ENCODE measurements at places on chromosomes 6 and 20.

DNA sequence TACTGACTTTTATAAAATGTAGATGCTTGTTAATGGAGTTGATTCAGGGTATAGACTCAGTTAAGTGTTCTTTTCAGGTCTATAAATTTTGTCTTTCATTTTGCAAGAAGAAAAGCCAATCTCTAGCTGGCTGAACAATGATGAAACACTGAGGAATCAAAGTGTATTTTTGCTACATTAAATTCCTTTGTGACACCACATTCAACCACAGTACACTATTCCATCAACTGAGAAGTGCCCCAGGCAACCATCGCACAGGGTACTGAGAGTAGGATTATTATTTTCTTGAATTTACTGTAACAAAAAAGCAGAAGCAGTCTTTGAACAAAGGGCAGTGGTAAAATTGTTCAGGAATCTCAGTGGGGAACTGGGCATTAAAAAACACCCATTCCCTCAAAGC, 83.6 kb downstream of the PREP start:
- DNase-seq = no peak

DNA sequence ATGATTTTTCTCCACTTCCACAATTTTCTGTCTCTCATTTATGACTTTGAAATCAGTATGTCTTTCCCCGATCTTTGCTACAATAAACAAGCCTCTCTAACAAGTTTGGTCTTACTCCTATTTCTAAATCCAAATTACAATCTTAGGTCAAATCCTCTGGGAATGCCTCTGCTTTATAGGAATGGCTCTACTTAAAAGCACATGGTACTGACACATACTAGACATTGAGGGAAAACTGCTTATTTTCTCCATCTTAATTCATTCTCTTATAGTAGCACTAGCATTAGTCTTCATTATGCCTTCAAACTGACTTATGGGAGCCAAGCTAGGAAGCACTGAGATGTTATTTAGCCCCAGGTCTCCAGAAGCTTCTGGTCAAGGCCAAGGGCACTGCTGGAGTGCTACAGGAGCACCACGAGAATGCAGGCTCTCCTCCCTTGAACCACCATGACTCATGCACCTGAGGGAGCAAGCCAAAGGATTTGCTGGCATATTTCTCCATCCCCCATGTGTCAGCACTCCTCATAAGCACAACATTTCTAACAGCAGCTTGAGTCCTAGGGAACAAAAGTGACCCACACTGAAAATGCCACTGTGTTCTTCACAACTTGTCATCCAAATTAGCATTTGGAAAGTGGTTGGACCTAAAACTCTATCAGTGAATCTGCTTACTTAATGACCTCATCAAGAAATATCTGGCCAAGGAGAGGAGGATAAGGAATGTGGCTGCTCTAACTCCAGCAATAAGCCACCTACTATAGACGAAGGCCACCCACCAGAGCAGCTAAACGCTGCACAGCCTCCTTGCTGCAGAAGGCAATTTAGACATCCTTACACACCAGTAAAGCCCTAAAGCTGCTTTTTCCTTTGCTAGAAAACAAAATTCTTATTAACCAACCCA, 156.8 kb upstream of the KCNQ5 start:
- peak; percentile 34 for DNase-seq

DNA sequence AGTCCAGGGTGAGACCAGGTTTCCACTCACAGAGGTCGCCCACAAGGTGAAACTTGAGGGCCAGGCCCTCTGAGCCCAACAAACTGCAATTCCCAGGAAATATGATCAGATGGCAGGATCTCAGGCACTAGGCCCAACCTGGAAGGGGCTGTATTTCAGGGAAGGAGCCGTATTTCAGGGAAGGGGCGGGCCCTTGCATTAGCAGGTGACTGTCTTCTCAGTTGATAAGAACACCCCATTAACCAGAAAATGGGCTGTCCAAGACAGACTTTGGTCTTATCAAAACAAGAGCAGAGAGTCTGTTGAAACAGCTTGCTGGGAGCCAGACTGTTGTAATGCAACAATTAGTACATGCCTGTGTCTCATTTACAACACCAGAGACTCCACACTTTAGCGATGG, 10.9 kb upstream of the BNIP5 start:
- DNase-seq = no peak

GRCh38 chr6:20640181-20640580, 105.9 kb downstream of the CDKAL1 start:
- DNase-seq = no peak

- DNase-seq = no peak
These were observed 92.9 kb downstream of the ZMYND8 start for GRCh38 chr20:47263465-47264084.

- DNase-seq = no peak
These were observed 34.6 kb downstream of the C6orf52 start for GRCh38 chr6:10659699-10660348.

GRCh38 chr6:128979071-128979470, 96.1 kb downstream of the LAMA2 start:
- peak; percentile 13 for DNase-seq

- no peak for DNase-seq
These were observed 11.0 kb downstream of the MMP24 start for GRCh38 chr20:35237486-35237885.

DNA sequence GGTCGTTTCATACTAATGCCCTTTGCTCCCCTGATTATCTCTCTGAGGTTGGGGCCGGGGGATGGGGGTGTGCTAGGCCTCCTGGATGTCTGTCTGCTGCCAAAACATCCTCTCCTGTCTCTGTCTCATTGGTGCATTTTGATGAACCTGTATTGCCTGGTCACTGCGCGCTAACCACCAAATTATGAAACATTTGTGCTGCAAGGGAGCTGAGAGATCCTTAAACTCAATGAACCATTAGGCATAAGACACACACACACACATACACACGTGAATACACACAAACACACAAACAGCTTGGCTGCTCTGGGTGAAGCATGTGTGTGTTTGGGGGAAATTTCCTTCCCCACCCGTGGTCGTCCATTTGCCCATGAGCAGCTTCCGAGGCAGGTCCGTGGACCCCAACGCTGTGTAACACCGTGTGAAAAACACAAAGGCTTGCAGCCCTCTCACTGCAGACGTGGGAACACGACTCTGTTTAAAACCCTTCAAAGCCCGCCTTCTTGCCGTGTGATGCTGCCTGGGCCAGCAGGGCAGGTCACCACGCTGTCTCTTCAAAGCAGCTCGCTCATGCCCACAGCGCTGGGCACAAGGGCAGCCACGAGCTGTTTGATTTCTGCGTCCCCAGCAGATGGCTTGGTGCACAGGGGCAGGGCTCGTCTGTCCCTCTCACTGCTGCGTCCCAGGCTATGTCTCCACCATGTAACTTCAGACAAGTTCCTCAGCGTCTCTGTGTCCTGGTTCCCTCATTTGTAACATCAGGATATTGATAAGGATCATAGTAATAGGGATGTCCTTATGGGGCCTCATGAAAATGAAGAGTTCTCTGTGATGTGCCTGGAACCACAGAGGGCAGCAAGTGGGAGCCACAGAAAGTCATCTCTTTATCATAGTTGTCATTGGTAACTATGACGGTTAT, 96.8 kb downstream of the CDH26 start:
- no peak for DNase-seq

DNA sequence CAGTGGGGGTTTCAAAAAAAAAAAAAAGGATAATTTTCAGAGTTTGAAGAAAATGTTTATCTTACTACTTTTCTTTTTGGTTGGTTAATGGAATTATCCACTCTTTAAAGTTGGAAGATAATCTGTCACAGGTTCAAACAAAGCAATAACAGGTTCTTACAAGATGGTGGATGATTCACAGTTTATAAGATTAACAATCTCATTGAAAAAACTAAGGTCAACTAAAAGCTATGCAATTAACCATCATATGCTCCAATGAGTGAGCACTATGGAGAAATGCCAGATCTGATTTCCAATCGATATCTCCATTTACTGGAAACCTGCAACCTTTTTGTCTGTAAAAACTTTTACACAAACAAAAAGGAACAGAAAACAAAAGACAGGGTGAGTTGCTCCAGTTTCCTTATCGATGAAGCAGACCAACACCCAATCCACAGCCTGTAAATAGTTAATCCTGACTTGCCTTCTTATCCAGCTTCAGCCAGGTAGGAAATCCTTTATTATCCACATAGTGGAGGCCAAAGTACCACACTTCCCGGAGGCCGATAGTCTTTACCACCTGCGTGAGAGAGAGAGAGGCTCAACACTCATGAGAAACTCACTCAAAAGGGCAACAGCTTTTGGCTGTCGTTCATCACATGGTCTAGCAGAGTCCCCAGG, 32.4 kb downstream of the EZR start:
- DNase-seq = no peak

DNA sequence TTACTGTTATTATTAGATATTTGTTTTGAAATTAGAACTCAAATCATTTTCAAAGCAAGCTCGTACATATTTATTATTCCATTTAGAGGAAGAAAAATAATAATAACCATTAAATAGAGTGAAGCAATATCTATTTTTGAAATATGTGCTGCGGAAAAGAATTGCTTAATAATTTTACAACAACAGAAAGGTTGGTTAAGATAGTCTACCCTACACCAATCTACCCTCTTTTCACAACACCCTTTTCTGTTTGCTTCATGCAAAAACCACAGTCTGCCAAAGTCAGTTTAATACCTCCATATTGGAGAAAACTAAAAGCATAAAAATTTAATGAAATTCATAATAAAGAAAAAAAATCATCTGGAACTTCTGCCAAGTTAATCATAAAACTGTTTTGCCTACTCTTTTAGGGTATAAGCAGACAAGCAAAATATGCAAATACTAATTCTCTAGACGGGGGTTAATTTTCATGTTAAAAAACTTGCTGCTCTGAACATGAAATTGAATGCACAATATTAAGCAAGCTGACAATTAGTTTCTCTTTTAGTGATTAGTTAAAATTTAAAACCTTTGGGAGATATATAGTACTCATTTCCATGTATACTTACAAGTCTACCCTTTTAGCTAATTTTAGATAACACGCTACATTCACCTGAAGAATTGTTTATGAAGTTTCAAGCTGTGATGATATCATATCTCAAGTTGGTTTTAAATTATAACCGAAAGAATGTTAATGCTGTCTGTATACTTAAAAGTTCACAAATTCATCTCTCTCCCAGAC, 100.2 kb downstream of the AHI1 start:
- no peak for DNase-seq

DNA sequence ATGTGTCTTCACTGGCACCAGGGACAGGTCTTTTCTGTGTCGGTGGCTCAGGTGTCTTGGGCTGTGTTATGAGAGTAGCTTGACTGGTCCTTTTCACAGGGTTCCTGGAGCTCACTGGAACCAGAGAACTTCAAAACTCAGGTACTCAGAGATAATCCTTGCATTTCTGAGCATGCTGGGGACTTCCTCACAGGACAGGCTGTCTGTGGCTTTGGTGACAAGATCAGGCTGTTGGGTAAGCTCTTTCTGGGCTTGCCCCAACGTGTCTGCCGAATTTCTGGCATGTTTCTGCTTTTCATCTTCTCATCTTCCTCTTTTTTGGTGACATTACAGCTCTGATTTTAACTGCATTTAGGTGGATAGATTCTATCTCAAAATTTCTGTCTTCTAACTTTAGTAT, 270.0 kb downstream of the CDH26 start:
- no peak for DNase-seq

DNA sequence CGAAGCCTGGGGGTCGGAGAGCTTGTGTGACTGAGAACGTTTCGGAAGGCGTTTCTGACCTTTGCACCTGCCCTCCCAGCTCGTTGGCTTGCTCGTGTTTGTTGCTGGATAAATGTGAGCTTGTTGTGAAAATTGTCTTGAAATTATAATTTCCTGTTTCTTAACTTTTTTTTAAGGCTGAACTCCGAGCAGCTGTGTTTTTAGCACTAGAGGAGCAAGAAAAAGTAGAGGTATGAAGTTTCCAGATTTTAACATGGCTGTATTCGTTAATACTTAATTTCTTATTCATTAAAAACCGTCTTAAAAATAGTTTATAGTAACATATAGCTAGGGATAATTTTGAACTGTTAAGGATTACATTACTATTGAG, 672 bp downstream of the CEP43 start:
- DNase-seq = no peak

DNA sequence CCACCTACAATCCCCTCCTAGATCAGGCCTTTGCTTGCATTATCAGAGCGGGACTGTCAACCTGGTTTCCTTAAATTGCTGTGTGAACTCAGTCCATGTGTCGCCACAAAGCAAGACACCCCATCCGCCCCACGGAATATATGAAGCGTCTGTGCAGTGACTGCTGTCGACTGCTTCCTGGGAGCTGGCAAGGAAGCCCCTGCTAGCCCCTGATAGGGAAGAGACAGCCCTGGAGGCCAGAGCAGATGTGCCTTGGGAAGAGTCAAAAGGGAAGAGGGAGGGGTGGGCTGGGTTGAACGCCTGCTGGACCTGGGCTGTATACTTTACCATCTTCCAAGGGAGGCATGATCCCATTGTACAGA, 44.1 kb upstream of the APCDD1L start:
- no peak for DNase-seq

DNA sequence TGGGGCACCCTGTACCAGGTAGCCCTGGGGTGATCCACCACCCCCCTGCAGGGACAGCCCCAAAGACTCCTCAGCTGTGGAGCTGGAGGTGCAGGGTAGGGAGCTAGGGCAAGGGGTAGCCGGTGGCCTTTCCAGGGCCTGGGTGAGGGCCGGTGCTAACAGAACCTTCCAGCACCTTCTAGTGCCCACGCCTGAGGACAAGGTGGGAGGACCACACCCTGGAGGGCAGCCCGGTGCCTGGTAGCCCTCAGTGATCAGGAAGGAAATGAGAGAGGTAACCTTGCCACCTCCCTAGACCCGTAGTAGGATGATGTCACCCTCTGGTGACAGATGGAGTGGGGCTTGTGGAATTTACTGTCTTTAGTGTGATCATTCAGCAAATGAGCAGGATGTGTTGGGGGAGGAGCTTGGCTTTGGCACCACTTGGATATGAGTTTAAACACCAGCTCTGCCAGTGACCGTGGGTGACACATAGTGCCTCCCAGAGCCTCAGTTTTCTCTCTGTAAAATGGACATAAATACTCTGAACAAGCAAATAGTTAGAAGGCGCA, 187.7 kb downstream of the NFATC2 start:
- DNase-seq = no peak

- no peak for DNase-seq
These were observed 22.1 kb upstream of the KCNK5 start for GRCh38 chr6:39251406-39251805.

GRCh38 chr6:156045401-156046267, 590.0 kb upstream of the NOX3 start:
- DNase-seq = no peak
